ENCODE measurements at places on chromosomes 5 and 9.

DNA sequence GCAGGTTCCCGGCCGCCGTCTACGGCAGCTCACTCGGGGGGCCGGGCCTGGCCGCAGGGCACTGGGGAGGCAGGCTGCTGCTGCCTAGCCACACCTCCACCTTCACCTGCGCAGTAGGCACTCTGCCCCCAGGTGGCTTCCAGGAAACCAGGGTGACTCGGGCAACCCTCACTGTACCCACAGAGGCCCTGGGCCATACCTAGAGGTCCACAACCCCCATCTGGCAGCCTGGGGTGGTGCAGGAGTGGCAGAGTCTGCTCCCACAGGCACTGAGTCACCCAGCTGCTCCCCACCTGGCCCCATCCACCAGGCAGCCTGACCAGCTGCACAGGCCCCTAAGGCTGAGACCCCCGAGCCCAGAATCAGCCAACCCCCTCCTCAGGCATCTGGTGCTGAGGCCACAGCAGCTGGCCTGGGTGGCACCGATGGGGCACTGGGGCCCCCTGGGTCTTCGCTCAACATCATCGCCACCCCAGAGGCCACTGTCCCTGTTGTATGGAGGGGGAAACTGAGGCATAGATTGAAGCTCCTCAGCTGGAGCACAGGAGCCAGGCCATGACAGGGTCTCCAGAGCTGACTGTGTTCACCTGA, 70.2 kb downstream of the KCNT1 start:
- no peak for DNase-seq

GRCh38 chr5:14190194-14191164, 47.3 kb downstream of the TRIO start:
- no peak for DNase-seq

GRCh38 chr9:81999806-82000205, 11.2 kb downstream of the SPATA31D1 start:
- DNase-seq, result no peak

- DNase-seq, result no peak
Observed at GRCh38 chr5:113250341-113250953, 184.3 kb downstream of the TSSK1B start.

GRCh38 chr5:94440015-94440414, 178.4 kb downstream of the KIAA0825 start:
- DNase-seq, result no peak

- no peak for DNase-seq
Observed at GRCh38 chr5:175867587-175868347, 3.6 kb upstream of the CPLX2 start.

- DNase-seq, result no peak
Observed at GRCh38 chr5:132205385-132206125, 22.1 kb downstream of the P4HA2 start.

DNA sequence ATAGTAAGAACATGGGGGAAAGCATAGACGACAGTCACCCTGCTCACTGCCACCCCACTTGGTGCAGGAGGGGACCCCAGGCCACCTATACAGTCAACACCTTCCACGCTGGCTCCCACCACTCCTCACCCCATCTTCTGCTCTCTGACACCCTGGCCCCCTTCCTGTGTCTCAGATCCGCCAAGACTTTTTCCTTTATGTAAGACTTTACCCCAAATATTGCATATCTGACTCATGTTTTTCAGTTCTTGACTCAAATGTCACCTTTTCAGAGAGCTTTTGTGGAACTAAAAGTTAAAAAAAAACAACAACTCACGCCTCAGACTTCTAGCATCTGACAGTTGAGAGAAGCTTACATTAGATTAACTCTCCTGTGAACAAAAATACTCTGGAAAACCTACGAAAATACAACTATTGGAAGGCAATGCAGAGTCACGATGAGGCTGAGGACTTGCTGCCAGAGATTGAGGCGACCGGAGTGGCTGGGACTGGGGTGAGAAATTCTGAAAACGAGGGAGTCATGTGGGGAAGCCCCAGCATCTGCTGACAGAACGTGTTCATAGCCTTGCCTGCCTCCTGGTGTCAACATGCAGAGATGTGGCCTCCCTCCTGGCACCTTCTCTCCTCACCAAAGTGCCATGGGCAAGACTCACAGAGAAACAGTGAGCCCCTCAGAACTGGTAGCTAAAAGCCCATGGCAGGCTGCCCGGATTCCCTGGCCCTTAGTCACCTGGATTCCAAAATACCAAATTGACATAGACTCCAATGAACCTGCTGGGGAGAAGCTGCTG, 22.4 kb upstream of the FCN2 start:
- DNase-seq, result no peak

GRCh38 chr9:36934478-36935065, 99.5 kb downstream of the PAX5 start:
- no peak for DNase-seq

DNA sequence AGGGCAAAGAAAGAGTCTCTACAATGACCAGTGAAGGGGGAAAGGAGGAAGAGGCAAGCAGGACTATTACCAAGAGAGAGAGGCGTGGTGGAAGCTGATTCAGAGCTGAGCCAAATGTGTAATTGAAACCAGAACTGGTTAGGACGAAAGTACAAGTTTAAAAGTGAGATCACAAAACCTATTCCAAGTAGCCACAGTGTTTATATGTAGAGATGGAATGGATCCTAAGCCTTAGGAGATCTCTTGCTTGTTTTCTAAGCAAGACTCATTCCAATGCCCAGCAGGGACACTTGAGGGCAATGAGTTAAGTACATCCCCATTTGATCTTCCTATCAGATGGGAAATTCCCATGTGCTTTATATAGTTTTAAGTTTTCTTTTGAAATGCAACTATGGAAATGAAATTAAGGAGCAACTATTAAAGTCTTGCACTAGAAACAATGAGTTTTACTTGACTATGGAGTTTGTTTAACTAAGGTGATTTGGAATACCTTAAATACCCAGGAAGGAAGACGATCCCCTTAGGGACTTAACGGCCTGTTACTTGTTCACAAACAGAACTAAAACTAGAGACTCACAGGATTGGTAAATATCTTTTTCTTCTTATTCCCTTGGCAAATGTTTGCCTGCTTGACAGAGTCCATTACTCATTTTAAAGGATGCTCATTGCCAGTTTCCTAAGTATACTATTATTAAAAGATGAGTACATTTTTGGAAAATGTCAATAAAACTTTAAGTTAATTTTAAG, 51.1 kb upstream of the SNX2 start:
- no peak for DNase-seq

DNA sequence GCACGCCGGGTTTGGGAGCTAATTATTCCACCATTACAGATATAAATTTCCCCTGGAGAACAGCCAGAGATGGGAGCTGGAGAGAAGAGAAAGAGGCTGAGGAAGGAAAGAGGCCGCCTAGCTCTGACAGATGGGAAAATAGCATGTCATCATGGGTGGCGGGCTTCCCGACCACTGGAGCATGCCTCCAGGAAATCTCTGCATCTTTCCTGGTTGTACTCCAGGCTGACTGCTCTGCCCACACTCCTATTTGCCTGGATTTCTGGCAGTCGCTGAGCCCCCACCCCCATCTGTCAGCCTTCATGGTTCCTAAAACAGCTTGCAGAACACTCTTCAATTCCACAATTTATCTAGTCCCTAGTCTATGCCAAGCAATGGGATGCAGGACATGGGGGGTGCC, 14.3 kb upstream of the GABRP start:
- DNase-seq, result no peak

DNA sequence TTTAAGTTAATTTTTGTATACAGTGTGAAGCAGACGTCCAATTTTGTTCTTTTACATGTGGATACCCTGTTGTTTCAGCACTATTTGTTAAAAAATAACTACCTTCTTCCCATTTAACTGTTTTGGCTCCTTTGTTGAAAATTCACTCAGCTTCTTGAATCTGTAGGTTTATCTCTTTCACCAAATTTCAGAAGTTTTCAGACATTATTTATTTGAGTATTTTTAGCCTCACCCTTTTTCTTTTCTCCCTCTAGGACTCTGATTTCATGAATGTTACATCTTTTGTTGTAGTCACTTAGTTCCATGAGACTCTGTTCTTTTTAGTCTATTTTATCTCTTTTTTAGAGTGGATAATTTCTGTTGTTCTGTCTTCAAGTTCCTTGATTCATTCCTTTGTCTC, 4.6 kb upstream of the TNPO1 start:
- no peak for DNase-seq

GRCh38 chr5:180825768-180826525, 23.3 kb upstream of the MGAT1 start:
- no peak for DNase-seq

DNA sequence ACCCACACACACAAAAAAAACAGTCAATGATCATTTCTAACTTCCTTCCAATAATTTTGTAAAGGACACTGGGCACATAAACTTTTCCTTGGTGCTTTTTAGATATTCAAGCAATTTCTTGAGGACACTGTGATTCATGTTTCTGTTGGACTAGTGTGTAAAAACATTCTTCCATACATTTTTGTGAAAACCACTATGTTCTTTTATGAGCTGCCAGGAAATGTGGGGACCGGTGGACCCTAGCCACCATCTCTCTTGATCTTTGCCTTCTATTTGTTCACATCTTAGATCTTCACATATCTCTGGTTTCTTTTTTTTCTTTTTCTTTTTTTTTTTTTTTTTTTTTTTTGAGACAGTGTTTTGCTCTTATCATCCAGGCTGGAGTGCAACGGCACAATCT, 287.4 kb downstream of the GLIS3 start:
- no peak for DNase-seq

Measured in stimulated activated CD8-positive, alpha-beta memory T cell treated with anti-CD3 and anti-CD28 coated beads, Interleukin-7, amount 100 ng/mL, for 4 hours (primary cell).